ENCODE measurements at places on chromosomes 7 and 10.

DNA sequence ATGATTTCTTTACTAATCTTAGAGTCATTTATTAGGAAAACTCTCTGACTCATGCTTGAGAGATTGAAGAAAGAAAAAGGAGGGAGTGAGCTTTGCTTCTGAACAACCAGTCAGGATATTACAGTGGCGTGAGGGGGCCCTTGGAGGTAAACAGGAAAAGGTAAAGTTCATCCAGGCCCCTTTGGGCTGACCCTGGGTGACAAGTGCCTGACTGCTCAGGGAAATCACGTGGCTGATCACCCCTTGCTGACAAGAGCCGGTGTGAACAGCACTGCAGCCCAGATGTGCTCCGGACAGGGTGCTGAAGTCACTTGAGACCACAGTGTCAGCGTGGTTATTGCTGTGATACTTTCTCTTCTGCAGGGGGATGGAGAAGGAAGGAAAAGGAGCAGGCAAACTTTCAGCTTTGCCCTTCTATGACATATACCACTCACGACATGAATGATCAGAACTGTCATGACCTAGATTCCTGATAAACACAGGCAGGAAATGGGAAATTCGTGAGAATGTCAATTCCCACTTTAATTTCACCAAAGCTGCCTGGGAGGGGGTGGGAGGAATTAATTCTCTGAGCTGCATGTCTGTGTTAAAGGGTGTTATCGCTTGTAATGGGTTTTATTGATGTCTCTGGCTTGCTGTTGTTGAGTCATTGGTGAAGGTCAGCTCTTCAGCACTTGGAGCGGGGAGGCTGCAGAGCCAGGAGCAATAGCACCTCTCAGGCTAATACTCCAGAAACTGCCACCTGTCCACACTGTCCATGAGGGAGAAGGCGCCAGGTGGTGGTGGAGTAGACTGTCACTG, 139.8 kb upstream of the AOAH start:
- no peak for DNase-seq

DNA sequence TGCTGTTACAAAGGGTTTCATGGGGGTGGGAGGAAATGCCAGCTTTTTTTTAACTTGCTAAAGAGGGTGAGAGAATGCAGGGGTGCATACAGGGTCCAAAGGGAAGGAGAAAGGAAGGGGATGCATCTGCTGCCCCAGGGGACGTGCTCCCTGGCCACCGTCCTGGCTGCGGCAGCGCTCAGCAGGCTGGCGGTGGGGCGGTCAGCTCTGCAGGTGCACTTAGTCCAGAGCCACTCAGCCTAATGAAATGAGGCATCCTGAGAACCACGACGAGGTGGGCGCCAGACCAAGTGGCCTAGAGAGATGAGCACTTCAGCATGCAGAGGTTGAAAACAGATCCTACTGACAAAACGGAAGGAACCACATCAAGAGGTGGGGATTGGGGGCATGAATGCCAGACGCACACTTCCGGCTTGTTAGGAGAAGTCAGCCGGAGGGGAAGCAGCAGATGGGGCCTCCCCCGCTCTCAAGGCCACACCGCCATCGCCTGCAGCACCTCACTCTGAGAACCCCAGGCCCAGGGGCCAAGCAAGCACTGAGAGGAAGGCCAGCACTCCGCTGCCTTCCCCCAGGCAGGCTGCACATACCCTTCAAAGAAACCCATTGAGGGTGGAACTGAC, 94.5 kb downstream of the MAD1L1 start:
- no peak for DNase-seq

DNA sequence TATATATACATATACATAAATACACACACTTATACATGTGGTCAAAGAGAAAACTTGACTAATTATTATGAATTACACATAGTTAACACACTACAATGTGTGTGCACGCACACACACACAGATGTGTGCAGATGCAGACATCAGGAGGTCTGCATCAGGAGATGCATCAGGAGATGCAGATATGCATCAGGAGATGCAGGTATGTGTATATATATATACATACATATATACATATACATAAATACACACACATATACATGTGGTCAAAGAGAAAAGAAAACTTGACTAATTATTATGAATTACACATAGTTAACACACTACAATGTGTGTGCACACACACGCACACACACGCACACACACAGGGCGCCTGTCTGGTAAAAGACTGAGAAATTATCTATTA, 31.3 kb upstream of the MDFIC start:
- DNase-seq: no peak

GRCh38 chr10:8403711-8404371, 349.4 kb downstream of the GATA3 start:
- no peak for DNase-seq

- DNase-seq: no peak
Measured at GRCh38 chr10:116538456-116538855, 7.3 kb upstream of the PNLIP start.

- no peak for DNase-seq
Measured at GRCh38 chr7:2955269-2955668, 88.4 kb downstream of the CARD11 start.

DNA sequence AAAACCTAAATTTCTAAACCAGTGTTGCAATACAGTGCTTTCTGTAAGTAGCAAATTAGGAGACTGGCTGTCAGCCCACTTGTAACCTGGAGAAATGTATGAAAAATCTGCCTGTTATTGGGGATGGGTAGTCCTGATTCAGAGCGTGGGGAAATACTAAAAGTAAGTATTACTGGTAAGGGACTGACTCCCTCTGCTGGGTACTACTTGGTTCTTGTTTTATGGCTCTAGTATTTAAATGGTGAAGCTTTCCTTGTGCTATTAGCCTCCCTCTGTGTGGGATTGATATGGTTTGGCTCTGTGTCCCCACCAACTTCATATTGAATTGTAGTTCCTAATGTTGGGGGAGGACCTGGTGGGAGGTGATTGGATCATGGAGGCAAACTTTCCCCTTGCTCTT, 886.1 kb downstream of the SORCS1 start:
- DNase-seq: no peak

- no peak for DNase-seq
Measured at GRCh38 chr10:58784361-58784760, 271.7 kb downstream of the BICC1 start.

DNA sequence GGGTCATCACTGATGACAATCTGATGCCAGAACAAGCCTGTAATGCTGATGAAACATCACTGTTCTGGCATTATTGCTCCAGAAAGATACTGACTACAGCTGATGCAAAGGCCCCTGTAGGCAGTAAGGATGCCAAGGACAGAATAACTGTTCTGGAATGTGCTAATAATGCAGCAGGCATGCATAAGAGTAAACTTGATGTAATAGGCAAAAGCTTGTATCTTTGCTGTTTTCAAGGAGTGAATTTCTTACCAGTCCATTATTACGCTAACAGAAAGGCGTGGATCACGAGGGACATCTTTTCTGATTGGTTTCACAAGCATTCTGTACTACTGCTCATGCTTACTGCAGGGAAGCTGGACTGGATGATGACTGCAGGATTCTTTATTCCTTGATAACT, 18.7 kb downstream of the LCOR start:
- DNase-seq: no peak

DNA sequence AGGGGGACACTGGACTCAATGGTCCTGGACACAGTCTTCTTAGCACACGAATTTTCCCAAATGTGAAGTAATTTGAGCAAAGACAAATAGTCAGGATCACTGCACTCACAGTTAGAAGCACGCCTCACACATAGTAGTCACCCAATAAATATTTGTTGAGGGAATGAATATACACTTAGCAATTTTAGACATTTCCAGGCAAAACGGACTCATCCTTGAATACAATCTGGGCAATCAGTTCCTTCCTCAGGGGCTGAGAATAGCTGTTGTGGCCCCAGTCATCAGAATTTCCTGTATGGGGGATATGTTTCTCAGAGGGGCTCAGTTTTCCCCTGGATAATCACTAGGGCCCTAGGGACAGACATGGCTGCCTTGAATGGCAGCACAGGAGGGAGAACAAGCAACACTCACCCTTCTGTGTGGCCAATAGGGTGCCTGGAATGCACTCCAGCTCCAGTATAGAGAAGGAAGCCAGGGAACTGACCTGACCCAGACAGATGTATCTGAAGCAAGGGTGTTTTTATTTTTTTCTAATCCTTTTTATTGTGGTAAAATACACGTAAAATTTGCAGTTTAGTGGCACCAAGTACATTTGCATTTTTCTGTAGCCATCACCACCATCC, 282.7 kb upstream of the ZNF32 start:
- DNase-seq: no peak

DNA sequence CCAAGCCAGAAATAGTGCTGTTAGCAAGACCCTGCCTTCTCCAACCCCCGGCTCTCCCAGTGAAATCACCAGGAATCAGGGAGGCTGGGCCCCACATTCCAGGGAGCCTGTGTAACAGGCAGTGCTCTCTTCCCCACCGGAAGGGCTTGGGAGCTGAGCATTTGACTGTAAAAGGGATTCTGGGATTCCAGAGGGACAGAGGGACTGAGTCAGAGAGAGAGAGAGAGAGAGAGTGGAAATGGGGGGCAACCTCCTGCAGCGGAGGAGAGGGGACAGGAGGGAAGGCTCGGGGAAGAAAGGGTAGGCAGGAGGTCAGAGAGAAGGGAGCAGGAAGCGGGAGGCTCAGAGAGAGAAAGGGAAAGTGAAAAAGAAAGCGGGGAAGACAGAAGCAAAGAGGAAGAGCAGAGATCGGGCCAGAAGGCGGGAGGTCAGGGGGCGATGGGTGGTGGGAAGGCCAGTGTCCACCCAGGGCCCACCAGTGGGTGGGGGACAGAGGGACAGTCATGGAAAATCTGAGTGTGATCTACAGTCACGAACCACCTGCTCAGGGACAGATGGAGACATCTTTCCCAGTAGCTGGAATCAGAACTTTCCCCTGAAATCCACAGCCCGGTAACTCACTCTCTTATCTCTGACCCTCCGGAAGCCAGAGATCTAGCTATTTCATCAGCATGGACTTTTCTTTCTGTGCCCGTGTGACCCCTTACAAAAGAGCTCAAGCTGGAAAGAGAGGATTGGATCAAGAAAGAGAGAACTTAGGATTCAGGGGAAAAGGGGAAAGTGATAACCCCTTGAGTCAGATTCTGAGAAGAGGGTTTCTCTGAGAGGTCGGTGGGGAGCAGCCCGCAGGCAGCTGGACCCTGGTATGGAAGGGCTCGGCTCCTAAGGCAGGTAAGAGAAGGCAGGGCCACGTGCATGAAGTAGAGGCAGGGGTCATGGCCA, 4.6 kb upstream of the SERPINE1 start:
- no peak for DNase-seq

GRCh38 chr10:12353399-12354242, 4.3 kb downstream of the CAMK1D start:
- DNase-seq: no peak

DNA sequence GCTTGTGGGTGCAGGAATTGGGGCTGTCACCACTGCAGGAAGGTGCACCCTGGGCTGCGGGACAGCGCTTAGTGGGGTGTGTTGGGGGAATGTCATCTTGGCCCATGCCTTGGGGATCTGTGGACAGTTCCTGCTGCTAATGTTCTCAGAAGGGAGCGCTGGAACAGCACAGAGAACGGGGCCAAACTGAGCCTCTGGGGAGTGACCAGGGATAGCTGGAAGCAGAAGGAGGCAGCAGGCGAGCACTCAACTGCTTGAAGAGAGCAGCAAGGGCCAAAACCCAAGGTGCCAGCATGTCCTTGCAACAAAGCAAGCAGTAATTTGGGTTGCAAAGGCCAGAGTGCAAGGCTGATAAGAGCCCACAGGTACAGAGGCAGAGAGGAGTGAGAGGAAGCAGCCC, 31.3 kb upstream of the WDFY4 start:
- DNase-seq: no peak

GRCh38 chr10:112002206-112002605, 181.4 kb downstream of the GPAM start:
- no peak for DNase-seq

DNA sequence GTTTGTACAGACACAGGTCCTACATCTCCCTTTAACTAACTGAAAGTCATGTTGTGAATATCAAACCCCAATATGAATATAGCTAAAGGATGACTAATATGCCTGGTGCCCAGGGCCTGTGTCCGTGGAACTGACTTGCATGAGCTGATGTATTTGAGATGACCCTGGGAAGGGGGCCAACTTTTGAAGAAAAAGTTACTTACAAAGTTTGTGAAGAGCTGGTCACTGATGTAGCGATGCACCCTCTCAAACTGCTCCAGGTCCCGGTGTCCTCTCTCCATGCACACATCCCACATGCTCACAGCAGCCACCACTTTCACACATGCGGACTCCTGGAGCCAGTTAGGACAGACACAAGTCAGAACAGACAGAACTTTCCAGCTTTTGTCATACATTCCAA, 106.2 kb downstream of the ABCC2 start:
- no peak for DNase-seq

- no peak for DNase-seq
Measured at GRCh38 chr10:110275128-110275729, 29.5 kb downstream of the SMNDC1 start.

GRCh38 chr7:100629117-100629716, 12.1 kb downstream of the TFR2 start:
- DNase-seq: no peak
